ENCODE measurements at places on chromosomes 16 and 17.

GRCh38 chr17:54626146-54626703 lies 274.4 kb upstream of the TOM1L1 start:
- DNase-seq: no peak

DNA sequence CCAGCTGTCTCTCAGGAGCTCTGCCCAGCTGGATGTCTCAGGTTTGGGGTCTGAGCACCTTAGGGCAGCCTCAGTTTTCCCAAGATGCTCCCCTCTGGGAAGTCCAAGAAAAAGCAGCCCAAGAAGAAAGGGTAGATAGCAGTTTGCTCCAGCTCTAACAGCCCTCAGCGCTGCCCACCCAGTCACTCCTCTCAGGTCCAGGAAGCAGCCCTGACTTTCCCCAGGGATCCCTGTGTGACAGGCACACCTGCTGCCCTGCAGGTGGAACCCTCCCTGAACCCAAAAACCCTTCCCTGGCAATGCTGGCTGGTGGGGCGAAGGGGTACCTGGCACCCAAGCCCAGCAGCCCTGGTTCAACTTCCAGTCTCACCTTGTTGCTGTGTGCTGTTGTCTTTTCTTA lies 48.1 kb downstream of the BEAN1 start:
- DNase-seq: no peak

DNA sequence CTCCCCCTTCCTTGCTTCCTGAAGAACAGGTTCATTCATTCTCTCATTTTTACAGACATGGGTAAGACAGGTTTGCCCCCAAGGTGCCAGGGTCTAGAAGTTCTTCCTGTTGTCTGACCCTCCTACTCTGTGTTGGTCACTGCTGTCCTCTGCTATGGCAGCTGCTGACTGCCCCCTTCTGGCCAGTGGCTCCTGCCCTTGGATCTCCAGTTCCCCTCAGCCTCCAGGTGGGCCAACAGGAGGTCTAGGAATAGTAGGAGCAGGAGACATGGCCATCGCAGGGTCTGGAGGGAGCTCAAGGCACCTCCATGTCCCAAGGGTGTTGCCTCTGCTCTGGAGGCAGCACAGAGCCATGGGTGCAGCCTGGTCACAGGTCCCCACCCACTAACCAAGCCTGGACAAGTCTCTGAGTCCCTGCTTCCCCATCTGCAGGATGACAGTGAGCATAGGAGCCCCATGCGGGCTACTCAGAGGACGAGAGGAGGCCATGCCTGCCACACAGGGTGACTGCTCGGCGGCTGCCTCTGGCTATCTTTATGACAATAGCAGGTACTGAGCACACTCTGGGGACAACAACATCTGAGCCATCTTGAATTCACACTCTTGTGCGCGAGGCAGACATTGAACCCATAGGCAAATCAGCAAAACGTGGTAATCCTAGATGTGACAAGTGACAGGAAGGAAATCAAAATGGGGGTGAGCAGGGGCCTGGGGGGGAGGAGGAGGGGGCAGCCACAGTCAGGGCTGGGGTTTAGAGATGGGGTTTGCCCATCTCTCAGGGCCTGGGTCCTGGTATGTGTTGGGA lies 27.0 kb upstream of the NXPH3 start:
- DNase-seq: no peak

DNA sequence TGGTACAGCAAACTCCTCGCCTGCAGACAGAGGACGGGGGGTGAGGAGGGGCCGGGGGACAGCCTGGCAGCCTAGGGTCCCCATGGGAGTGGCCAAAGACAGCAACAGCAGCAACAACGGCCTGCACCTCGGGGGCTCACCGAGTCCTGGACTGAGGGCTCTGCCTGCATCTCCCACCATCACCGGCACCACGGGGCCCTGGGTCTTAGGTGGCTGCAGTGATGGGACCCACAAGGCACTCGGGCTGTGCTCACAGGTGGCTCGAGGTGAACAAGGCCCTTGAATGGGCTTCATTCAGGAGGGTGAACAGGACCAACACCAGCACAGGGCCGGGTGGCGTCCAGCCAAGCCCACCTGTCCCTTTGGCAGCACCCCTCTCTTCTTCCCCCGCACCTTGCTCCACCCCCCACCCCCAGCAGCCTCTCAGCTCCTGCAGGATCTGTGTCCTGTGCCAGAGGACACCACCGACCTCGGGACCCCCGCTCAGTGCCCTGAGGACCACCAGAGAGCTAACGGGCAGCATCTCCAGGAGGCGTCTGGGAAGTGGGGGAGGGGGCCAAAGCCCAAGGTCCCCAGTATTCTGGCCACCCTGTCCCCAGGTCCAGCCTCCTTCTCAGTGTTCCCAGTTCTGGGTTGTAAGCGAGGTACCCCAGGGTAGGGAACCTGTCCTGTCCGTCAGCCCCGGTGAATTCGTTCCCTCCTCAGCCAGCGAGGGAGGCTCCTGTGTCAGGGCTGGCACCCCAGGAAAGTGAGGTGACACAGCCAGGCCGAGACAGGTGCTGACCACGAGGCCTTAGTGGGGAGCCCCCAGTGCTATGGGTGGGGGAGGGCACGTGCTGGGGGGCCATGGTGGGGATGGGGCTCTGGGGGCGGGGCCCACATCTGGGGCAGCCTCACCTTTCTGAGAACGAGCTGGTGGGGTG lies 94.3 kb downstream of the TBC1D16 start:
- DNase-seq: no peak

GRCh38 chr16:81121474-81121990 lies 25.3 kb upstream of the GCSH start:
- DNase-seq: no peak

GRCh38 chr17:9057310-9057709 lies 36.0 kb downstream of the NTN1 start:
- DNase-seq: no peak

DNA sequence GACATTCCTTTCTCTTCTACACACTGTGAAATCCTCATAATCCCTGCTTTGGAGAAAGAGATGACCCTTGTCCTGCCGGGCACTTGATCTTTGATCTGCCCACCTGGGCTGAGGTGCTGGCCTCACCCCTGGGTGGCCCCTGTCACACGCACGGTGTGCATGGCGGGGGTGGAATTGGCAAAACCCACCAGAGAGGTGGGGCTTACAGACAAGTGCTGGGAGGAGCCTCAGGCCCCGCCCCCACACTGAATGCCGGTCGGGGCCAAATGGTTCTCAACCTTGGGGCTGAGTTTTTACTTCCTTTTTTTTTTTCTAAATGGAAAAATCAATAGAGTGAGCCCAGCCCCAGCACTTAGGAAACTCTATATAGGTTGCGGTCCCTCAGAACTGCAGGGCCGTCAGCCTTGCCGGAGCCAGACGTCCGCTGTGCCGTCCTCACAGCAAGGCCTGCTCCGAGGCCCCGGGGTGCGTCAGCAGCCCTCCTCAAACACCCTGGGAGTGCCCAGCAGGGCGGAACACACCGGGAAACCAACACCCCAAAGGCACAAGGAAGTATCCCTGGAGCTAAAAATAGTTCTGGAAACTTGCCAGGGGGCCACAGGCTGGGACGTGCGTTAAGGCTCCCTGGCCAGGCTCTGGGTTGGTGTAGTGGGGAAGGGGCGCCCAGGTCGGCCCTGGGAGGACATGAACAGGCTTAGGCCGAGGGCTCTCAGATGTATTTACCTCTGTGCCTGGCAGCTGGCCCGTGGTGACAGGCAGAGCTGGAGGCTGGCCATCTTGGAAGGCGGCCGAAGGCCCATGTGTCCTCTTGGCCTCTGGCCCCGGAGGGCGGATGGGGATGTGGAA lies 11.0 kb downstream of the GPRC5C start:
- DNase-seq: no peak

GRCh38 chr17:28570716-28571360 lies 486 bp downstream of the PIGS start:
- DNase-seq: no peak

DNA sequence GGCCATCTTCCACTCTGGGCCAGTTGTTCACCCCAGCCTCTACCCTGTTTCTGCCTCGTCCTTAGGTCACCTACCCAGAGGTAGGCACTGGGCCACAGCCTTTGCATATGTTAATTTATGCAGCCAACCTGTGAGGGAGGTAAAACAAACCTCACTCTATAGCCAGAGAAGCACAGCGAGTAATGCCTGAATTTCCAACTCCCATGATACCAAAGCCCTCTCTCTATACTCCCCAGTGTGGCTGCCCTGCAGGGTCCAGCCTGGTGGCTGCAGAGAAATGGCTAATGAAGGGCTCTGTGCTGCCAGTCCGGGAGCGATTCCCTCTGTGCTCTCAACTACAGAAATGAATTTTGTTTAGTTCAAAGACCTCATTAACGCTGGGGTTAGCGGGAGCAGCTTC lies 397.0 kb upstream of the CCL2 start:
- DNase-seq: no peak

DNA sequence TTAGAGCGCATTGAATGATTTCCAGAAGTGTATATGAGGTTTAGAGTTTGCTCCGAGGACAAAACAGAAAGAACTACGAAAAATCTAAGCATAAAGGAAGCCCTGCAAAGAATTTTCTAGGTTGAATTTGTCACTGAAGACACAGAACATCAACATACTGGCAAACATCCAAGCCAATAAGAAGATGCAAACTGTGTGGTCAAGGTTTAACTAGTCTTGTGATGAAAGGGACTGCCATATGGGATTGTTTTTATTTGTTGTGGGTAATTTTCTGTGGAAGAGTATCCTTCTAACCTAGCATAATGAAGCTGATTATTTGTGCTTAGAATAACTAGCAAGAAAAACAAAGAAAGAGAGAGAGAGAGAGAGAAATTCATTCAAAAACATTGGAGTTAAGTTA lies 492.0 kb upstream of the ERCC4 start:
- DNase-seq: no peak

DNA sequence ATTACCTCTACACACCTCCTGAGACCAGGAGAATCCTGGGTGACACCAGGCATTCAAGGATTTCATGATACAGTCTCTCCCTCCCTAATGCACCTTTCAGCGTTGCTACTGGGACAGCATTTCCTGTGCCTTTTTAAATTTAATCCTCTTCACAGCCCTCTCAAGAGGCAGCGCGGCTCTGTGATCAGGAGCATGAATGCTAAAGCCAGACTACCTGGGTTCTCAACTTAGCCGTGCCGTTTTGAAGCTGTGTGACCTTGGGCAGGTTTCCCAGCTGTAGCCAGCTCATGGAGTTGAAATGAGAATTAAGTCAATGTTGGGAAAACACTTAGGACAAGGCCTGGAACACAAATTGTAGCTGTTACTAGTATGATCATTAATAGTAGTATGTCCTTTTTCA lies 191.8 kb downstream of the XYLT1 start:
- no peak for DNase-seq

DNA sequence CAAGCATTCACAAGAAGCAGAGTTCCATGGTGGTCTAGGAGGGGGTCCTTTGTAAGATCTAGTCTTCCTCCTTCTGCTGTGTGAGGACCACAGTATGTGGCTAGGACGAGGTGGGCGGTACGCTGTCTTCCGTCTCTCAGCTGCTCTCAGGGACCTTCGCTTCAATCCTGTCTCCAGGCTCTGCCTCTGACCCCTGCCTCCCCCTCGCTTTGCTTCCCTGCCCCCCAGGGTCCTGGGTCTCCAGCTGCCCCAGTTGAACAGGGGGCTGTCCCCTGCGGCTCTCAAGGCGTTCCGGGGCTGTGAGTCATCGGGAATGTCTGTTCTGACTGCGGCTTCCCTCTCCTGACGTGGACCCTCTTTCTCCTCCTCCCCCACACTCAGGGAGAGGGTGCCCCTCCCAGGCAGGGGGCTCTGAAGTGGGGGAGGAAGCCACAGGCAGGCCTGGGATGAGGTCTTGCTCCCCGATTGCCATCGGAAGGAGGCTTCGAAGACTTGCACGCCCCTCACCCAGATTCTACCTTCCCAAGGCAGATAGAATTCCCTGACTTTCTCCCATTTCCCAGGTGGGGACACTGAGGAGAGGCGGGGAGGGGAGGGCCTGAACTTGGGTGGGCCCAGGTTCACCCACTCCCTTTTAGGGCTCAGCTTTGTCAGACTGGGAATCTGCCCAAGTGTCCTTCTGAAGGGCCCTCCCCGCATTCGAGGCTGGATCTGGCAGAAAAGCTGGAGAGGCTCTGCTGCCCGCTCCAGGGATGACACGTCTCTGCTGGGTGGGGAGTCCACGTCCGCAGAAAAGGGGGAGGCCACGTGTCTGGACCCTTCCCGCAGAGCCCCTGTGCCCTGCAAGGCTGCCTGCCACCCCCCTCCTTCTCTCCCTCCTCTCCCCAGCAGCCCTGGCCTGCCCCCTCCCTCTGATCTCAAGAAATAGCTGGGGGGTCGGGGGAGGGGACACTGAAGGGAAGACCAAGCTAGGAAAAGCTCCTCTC lies 9.1 kb upstream of the COL1A1 start:
- DNase-seq: no peak

DNA sequence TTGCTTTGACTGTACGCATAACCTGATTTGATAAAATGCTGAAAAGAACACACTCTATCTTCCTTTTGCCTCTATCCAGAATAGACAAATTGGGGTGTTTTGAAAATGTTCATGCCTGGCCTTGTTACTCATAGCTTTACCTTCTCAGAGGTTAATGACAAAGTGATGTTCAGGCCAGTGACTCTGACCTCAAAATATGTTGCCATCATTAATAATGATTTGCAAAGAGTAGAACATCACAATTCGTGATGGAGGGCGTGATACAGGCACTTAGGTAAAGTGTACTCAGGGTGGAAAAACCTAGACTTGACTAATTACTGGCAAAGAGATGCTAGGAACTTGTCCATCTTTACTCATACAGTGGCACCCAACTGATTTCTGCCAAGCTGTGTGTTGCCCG lies 656.6 kb upstream of the SOX9 start:
- DNase-seq: no peak

DNA sequence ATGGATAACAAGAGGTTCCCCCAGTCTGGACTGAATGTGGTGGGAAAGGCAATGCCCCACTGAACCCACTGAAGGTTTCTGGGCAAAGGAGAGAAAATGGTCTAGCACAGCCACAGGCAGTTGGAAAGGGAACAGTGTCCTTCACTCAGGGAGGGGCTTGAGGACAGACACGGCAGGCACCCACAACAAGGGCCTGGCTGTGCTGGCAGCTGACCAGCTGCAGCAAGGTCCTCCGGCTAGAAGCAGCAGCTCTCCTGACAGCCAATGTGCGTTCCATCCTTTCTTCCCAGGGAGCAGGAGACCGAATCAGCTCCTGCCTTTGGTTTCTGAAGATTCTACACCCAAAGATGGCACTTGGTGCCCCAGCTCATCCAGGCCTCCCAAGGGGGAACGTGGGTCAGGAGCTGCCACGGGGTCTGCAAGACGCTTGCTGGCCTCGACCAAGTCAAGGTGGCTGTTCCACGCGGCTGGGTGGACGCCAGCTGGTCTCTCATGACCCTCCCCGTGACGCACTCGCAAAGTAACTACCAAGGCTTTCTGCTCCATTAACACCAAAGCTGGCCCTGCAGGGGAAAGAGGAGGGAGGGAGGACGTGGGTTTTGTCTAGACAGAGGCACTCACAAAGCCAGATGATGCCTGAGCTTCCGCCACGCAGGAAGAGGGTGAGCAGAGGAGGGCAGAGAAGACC lies 11.1 kb downstream of the ABR start:
- no peak for DNase-seq

- no peak for DNase-seq
Measured at GRCh38 chr17:80659651-80660050, 115.0 kb downstream of the RPTOR start.

Data from stimulated activated CD4-positive, alpha-beta T cell treated with anti-CD3 and anti-CD28 coated beads, Interleukin-15, amount 100 ng/mL, for 1 hour (primary cell).